ENCODE measurements at places on chromosomes 1 and 21. TPM values are rescaled to one million over a fixed set of nuclear protein-coding genes. Genes with fewer than 3 reads are reported as not detected.

DNA sequence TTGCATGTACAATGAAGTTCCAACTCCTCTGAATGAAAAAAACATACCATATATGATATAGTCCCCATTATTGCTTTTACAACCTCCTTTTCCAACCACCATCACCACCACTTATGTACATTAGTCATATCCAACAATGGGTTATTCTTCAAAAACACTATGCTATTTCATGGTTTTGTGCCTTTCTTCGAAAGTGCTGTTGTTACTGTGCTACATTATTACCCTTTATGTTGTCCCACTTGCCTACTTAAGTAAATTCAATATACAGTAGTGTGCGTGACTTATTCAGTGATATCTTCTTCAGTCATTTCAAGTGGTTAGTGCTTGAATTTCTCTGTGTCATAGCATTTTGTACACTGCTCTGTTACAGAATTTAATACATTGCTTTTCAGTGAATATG lies 105.3 kb downstream of the ASH1L start:
- no peak for DNase-seq

Gene ARPC5
- total RNA-seq: 39.2 TPM

DNA sequence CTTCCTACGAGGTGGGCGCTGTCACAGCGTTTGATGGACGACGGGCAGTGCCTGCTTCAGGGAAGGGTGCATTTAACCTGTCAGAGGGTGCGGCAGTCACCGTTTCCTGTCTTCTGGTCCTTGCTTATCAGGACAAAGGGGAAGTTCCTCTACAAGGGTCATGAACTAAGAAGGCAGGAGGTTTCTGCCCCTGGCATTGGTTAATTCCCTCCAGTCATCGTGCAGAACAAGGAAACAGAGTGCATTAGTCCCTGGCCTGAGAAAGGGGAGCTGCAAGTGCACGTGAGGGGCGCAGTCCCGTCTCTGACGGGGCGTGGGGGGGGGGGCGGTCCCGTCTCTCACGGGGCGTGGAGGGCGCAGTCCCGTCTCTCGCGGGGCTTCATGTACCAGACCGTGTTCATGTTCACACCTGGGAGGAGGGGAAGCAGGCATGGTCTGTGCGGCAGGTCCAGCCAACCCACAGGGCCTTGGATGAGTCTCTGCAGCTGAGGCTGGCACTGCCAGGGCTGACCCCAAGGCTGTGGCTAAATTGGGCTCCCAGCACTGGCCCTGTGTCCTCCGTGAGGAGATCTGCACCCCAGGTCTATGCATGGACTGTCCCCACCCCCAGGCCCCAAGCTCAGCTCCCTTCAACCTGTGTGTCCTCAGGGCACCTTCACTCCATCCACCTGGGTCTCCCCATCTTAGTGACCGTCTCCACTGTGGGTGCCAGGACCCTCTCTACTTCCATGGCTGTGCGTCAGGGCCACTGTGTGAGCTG lies 89.2 kb upstream of the COL6A1 start:
- no peak for DNase-seq

Gene UBXN10
- total RNA-seq: 7.3 TPM

All from right atrium auricular region (tissue), 2 donors.